ENCODE measurements at places on chromosomes 1 and 21.

DNA sequence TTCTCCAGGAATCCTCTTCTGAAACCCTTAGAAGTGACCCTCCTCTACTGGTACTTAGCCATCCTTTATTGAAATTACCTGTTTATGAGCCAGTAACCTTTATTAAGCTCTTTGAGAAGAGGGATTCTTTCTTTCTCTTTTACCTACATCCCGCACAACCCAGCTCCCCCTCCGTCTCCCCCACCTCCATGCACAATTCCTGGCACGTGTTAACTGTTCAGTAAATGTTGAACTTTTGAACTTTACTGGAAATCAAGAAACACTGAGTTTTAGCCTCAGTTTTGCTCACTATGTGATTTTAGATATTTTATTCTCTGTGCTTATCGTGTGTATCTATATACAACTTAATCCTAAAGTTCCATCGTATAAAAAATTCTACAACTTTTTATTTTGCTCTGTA, 1.8 kb downstream of the TMED5 start:
- peak; percentile 33 for DNase-seq

GRCh38 chr1:89735479-89735878, 85.4 kb upstream of the LRRC8D start:
- no peak for DNase-seq

GRCh38 chr1:113945329-113945728, 16.2 kb downstream of the HIPK1 start:
- no peak for DNase-seq

DNA sequence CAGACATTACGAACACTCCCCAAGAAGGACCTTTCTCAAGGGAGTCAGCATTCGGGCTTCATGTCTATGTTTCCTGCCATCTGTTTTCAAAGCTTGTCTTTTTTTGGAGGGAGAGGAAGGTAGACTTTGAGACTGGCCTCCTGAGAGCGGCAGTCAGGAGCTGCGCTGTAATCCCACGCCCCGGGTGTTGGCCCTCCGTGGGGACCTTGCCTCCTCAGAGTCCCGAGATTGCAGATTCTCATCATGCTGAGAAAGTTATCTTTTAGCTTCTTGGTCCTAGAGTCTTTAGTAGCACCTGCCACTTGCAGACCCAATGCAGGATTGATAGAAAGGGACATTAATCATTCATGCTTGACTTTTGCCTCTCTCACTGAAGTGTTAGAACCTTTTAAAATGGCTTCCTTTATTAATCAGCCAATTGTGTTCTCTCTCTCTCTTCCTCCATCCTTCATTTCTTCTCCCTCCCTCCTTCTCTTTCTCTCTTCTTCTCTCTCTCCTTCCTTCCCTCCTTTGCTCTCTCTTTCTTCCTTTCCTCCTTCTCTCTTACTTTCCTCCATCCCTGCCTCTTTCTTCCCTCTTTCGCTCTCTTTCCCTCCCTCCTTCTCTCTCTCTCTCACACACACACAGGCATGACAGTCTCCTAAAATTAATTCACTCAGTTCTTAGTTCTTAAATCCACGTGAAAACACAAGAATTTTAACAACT, 25.2 kb upstream of the GNPAT start:
- no peak for DNase-seq

- no peak for DNase-seq
These were observed 207.4 kb downstream of the GABPA start for GRCh38 chr21:25942135-25942534.

DNA sequence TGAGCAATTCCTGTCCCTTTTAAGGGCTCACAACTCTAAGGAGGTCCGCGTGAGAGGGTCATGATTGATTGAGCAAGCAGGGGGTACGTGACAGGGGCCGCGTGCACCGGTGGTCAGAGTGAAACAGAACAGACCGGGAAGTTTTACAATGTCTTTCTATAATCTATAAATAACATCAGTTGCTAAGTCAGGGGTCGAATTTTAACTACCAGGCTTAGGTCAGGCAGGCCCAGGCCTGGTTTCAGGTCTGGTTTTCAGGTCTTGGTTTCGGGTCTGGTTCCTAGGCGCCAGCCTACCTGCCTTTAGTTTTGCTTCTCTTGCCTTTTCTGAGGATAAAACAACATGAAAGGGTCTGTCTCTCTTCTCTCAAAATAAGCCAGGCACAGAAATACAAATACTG, 476.0 kb upstream of the CAMK1G start:
- no peak for DNase-seq

- DNase-seq = peak; percentile 35
These were observed 55.0 kb upstream of the PAXBP1 start for GRCh38 chr21:32826329-32827167.

- no peak for DNase-seq
These were observed at the start of gene COL11A1 for GRCh38 chr1:103108376-103109150. Gene COL11A1 (minus strand): TSS chr1:103108522. CDS start chr1:103108178, 344 bp downstream.

GRCh38 chr1:171480035-171480434, 5.3 kb upstream of the PRRC2C start:
- DNase-seq = no peak

DNA sequence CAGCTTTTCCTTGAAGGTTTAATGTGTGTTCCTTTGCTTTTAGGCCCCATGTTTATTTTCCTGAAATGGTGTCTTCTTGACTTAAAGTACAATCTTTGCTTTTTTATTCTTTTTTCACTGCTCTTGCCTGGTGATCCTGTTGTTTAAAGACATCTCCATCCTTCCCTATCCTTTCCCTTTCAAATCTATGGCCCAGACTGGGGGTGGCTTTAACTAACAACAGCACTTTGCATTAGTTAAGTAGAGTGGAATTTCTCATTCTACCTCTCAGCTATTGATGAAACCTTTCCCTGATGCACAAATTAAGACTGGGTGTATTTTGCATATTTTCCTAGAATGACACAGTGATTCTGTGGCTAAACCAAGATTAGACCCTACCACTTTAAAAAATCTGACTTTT, 84.3 kb downstream of the ROR1 start:
- no peak for DNase-seq

GRCh38 chr1:53754484-53755312, 15.7 kb upstream of the GLIS1 start:
- DNase-seq = no peak

DNA sequence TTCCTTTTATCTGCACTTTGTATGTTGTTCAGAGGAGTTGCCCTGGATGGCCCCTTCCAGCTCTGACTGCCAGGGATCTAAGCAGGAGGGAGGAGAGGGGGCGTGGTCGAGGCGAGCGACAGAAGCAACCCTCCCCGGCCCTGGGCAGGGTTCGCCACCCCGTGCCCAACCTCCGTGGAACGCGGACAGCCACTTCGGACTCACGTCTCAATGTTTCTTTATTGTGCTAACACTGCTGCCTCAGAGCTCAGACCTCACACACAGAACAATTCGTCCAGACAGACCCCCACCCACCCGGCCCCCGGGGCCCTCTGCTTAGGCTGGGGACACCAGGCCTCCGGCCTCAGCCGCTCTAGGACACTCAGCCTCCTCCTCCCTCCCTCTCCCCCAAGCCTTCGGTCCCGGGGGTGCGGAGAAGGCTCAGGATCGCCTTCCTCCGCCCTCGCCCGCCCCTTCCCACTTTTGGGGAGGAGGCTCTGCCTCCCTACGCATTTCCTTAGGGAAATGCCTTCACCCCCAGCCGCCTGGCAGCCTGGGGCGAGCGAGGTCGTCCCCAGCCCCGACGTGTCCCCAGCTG, 8.3 kb downstream of the VSIG8 start:
- DNase-seq = no peak

GRCh38 chr21:46634966-46635323, 529 bp upstream of the PRMT2 start:
- DNase-seq = peak; percentile 69

All from RWPE1 (cell line).